ENCODE measurements at places on chromosomes 3 and 15.

DNA sequence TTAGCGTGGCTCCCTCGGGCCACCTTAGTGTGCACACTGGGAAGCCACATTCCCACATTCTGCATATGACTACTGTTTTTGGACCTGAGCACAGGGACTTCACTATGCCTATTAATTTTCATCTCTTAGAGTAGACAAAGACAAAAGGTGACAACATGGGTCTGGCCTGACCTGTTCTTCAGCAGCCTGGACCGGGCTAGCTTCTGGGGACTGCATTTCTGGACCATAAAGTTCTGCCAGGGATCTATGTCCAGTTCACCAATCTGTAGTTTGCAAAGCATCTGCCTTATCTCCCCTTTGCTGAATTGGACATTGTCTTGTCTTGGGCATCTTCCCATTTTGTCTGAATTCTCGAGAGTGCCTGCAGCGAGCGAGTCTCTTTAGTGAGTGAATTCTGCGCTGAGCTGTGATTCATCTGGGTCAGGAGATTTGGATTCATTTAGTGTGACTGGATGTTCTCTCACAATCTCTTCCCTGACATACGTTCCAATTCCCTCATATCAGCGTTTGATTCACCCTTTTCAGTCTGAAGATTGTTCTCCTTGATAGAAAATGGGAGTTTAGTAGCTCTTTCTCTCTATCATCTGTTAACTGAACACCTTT lies 112.2 kb upstream of the PLXNA1 start:
- no peak for DNase-seq

GRCh38 chr3:8525893-8526292 lies 24.3 kb downstream of the LMCD1 start:
- no peak for DNase-seq

GRCh38 chr3:169148448-169149348 lies 514.8 kb downstream of the MECOM start:
- DNase-seq, result no peak

- DNase-seq, result no peak
Measured at GRCh38 chr15:41993472-41994170, 21.3 kb upstream of the EHD4 start.

DNA sequence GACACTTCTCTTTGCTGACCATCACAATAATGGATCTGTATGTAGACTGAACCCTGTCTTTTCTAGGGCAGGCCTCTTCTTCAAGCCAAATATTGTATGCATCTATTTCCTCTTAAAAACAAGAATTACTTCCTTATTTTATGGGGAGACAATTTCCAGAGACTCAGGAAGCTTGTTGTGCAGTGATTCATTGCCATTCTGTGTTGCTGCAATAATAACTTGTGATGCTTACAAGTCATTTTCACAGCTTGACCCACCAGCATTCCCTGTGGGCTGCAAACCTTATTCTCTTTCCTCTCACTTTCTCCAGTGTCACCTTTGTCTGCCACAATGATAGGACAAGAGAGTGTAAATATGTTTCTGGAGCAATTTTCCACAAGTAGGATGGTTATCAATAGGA lies 276.7 kb upstream of the SGO1 start:
- no peak for DNase-seq

GRCh38 chr3:128973988-128974564 lies 19.8 kb downstream of the CFAP92 start:
- no peak for DNase-seq

DNA sequence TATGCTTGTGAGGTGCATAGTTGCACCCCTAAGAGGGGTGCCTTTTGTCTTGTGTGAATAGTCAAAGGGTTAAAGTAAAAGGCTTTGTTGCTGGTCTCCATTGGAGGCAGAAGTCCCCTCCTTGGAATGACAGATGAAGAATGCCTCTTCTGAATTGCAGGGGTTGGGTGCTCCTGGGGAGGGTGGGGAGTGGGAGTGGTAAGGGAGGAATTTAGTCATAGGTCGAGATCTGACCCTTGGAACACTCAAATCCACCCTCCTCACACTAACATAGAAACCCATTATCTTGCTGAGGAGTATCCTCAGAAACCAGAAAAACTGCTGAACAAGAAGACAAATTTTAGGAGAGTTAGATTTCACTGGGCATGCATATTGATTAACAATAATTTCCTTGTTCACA lies 4.7 kb downstream of the CTXND1 start:
- no peak for DNase-seq

DNA sequence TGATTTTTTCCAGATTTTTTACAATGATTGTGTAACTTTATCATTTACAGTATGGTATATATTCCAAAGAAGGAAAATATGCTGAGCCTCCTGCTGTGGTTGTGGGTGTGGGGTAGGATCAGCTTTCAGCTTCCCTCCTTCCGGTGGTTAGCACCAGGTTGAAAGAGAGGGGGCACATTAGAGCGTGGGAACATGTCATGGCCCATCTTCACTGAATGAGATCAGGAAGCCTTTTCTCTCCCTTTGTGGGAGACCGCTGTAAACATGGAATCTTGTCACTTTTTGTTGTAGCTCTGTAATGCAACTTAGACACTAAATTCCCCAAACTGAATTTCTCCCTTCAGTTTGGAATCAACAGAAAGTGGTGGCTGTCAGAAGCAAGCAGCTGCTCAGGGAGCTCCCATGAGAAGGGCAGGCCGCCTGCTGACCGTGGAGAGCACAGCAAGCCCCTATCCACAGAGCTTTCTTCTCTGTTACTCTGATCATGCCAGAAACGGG lies 86.7 kb upstream of the LIMD1 start:
- no peak for DNase-seq

DNA sequence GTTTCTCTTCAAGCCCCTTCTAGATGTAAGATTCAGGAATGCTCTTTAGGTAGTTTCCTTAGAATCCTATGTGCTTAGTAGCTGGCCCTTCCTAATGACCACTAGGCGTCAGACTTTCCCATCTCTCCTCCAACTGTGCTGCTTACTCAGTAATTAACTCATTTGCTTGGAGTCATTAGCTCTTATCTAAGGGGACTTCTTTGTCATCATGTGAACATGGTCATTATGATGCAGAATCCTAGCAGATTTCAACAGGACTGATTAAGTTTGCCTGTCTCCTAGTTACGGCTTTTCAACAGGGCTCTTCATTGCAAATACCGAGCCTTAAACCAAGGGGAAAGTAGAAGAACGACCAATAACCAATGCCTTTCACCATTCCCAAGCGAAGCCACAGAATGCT lies 46.4 kb downstream of the GJD2 start:
- DNase-seq, result no peak

- no peak for DNase-seq
Measured at GRCh38 chr3:23161896-23162570, 41.1 kb upstream of the UBE2E2 start.

DNA sequence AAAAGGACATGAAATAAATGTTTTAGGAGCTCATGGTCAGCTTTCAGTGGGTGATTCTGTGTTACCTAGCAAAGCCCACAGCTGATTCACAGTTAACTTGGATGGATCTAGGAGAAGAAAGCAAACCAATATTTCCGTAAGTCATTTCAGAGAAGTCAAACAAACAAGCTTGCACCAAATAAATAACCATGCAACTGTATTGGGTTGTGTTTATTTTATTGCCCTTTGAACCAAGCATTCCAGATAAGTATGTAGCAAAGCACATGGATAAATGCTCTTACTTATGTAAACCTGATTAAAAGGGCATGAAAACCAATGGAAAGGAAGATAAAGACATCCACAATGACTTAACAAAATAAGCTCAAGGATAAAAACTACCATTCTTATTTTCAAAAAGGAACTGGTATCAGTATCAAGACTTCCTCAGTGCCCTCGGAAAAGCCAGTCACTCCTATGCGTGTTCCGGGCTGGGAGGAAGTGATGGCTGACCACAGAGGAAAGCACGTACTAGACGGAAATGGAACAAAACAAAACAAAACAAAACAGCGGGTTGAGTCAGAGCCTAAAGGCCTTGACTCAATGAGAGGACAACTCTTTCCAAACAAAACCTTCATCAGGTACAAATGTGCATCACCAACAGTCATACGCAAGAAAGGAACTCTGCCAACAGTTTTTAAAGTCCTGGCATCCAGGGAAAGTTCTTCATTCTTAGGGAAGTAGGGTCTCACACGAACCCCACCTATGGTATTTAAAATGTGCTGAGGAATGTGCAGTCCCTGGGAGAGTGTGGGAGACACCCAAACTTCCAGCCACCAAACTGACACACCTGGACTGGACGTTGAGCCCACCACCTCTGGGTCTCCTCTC lies 103.3 kb downstream of the SNRK start:
- DNase-seq, result no peak

DNA sequence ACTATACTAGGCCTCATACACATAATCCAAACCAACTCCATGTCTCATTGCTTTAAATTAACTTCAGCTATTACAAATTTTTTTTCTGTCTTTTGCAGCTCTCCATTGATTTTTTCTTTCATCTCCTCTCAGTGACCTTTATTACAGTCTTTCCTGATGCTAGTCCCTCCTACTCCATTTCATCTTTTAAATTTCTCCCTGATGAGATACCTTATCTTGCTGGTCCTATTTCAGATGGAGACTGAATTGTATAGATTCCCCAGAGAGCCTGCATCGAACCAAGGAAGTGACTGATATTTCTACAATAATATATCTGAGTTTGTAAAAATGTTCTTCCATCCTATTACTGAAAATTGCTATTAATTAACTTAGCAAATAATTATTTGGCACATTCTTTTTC lies 45.7 kb upstream of the NEO1 start:
- DNase-seq, result no peak

DNA sequence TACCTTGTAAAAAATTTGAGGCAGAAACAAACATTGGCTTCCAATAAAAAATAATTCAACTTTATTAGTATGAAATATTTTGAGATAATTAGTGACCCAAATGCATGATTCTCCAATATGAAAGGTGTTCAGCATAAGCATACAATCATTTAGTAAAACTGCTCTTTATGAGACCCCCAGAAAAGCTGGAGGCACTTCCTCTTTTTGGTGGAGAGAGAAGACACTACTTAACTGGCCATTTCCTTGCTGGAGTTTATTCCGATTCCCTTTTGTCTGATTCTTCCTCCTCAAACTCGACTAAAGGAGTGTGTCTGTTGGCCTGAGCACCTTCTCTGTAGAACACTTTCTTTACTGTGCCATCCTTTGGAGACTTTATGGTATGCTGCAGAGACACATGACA lies 34.8 kb upstream of the DCUN1D1 start:
- no peak for DNase-seq

- DNase-seq, result no peak
Measured at GRCh38 chr3:69881051-69881450, 118.5 kb upstream of the SAMMSON start.

DNA sequence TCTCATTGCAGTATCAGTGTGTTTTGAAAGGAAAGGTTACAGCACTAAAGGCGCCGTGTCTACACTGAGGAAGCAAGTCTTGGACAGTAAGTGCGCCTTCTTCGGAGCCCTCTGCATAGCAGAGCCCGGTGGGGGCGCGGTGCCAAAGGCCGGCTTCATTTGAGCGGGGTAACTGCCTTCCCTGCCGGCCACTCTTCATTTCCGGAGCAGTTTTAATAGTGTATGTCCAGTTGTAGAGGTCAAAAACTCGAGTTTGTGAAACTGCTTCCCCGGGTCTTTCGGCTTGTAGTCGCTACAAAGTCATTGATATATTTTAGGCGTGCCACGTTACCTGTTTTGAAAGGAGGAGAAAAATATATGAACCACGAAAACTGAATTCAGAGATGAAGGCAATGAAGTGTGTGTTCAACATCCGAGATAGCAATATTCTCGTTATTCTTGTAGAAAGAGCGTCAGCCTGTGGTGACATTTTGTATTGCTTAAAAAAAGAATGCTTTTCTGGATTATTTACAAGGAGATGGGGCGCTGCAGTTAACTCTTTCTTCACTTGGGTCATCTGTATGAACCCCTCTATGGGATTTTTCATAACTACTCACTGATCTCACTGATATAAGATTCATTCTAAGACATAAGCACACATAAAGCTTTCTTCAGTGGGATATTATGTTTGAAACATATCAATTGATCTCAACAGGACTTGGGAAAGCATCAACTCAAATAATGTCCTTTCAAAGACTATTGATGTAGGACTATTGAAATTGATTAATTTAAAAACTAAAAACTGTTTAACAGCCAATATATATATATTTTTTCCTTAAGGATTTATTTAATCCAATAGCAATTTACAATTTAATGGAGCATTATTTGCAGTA lies 3.0 kb downstream of the ALCAM start:
- peak; percentile 71 for DNase-seq

GRCh38 chr3:125381743-125382142 lies 6.6 kb upstream of the ZNF148 start:
- DNase-seq, result no peak

- no peak for DNase-seq
Measured at GRCh38 chr3:188092648-188093047, 61.3 kb upstream of the LPP start.

DNA sequence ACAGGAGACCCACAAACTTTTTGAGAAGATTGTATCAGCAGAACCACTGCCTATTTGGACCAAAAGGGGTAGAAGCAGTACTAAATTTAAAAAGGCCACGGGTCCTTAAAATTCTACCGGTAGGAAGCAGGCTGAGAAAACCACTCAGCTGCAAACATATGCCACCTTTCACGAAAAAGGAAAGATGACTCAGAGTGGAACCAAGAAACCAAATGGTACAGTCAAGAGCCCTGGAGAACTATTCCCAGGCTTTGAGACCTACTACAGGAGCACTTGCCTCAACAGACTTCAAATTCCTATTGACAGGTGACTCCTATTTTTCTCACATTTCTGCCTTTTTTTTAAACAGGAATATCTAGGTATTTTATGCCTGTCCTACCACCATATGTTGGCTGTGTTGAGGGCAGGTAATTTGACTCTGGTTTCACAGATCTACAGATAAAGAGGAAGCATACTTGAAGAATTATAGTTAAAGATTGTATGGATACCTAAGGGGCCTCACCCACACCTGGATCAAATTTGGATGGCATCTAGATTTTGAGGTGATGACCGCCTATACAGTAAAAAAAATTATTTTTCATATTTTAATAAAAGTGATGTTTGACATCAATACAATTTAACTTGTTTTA lies 10.1 kb downstream of the GOLIM4 start:
- DNase-seq, result no peak

DNA sequence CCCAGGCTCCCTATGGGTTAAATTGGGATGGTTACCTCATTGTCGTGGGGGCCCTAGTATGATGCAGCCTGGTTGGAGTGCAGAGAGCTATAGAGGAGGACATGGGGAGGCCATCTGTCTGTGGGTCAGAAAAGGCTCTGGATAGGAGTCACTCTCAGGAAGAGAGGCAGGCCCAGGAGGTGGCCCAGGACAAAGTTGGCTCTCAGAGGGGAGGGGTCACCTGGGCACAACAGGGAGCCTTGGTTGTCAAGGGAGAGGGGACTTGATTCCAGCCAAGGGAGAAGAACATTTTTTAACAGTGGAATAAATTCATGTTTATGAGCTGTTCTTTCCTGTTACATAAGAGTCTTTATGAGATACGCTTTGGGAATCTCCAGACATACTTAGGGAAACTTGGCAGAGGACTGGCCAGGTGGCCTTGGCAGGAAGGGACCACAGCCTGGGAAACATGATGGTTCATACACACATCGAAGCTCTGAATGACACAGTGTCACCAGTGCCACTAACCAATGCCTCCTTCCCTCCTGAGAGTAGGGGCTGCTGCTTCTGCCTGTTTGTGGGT lies 27.5 kb upstream of the LCTL start:
- no peak for DNase-seq

DNA sequence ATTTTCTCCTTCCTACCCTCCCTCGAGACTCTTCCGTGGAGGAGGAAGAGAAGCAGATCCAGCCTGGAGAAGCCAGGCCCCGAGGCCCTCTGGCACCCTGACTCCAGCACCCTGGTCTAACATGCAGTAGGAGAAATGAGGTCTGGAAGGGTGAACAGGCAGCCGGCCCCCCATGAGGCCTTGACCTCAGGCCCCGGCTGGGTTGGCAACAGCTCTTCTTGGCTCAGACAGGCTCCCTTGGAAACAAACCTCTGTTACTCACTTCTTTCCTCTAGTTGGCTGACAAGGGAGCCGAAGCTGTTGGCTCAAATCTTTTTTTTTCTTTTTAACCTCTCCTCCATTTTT lies 73.4 kb downstream of the CPN2 start:
- no peak for DNase-seq

All from anterior cingulate cortex (tissue), 58 donors.